ENCODE measurements at places on chromosomes 11 and 22. TPM values are rescaled to one million over a fixed set of nuclear protein-coding genes. Genes with fewer than 3 reads are reported as not detected.

The UPK3A gene
- total RNA-seq: not detected

The LRRC74B gene
- total RNA-seq: 0.11 TPM

The CAPN5 gene
- total RNA-seq: 36.7 TPM

The SMTNL1 gene
- total RNA-seq: not detected

The DYNC2H1 gene
- total RNA-seq: 27.7 TPM

The MGAT3 gene
- not detected for total RNA-seq

The GAL gene
- not detected for total RNA-seq

DNA sequence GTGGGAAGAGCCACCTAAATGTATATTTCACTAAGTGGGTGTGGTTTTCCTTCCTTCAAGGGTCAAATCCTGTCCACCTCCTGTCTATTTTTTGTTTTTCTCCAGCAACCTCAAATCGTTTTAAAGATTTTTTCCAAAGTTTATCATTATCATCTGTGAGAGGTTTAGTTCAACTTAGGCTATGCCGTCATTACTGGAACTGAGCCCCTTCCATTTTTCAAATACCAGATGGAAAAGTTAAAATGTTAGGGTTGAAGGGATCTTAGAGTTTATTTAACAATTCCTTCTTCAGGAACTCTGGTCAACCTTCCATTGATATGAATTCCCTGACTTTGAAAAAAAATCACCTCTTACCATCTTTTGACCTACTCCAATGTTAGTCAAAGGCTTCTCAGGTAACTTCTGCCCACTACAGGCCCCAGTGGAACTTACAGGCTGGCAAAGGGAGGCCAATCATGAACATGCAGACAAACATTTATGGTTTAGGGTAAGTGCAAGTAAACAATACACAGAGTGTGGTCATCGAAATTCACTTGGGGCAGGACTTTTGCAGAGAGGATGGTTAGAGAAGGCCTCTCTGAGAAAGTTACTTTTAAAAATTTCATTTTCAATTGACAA is 45.2 kb downstream of the SYN3 start:
- DNase-seq: no peak

- DNase-seq: no peak
These were observed 9.2 kb downstream of the FXYD2 start for GRCh38 chr11:117815262-117815803.

DNA sequence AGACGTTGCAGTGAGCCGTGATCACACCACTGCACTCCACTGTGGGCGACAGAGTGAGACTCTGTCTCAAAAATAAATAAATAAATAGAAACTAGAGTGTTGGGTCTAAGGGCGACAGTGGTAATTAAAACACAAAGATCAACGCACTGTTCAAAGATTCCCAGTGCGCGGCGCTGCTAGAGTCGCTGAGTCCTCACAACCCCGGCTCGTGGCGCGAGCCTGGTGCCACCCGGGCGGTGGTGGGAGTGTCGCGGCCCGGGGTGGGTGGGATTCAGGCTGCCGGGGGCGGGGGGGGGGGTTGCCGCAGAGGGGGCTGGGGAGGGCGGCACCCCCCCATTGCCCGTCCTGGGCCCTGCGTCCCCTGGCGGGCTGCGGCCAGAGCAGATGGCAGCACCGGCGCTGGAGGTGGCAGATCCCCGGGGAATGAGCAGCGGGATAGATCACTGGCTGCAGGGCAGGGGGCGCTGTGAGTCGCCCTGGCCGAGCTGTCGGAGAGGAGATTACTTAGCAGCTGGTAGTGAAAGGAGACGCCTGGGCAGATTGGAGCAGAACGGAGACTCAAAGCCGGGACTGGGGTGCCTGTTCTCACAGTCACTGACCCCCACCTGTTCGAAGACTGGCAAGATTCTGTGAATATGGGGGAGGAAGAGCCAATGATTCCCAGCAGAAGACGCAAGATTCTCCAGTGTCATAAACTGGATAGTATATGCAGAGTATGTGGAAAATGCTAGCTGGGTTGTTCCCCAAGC is 30.2 kb upstream of the APOBEC3A start:
- DNase-seq: peak; percentile 53

DNA sequence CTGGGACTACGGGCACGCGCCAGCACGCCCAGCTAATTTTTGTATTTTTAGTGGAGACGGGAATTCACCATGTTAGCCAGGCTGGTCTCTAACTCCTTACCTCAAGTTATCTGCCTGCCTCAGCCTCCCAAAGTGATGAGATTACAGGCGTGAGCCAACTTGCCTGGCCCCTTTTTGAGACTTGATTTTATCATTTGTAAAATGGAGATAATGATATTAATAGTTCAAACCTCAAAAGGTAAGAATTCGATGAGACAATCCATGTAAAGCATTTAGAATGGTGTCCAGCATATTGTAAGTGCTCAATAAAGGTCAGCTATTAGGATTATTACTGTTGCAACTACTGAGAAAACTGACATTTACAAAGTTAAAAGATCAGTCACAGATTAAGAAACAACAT is 2.7 kb upstream of the BACE1 start:
- DNase-seq: no peak

DNA sequence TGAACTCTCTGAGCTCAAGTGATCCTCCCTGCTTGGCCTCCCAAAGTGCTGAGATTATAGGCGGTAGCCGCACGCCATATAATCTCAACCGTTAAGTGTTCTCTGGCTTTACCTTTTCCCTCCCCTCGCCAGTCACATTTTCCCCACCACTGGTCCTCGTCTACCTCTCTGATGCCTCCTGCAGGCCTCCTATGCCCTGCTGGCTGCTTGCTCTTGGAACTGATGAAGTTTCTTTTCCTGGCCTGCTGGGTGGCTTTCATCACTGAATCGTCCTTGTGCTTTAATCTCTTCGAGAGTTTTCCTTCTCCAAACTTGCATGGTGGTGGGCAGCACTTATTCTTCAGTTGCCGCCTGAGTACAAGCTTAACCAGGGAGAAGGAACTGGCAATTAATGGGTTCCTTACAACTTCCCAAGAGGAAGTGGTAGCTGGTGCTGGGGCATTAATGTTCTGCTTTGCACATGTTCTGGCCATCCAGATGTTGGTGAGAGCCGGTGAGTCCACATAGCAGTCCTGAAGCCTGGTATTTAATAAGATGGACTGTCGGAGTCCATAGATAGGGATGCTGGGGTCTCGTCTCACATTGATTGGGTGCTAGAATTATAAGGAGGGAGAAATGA is 1.3 kb downstream of the C22orf31 start:
- no peak for DNase-seq

- peak; percentile 47 for DNase-seq
These were observed 22.3 kb upstream of the SPON1 start for GRCh38 chr11:13939961-13940906.

DNA sequence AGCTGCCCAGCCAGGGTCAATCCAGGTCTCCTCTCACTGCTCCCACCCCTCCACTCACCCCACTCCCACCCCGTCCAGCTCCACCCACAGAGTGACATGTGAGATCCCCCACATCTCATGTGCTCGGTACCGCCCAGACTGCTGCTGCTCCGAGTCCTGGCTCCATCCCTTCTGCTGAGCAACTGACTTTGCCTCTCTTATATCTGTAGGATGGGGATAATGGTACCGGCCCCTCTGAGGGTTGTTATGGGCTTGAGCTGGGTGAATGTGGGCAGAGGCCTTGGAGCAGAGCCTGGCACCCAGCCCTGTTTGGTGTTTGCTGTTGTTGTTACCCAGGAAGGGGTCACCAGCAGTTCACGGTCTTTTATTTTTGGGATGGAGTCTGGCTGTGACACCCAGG is 77.0 kb downstream of the ST3GAL4 start:
- DNase-seq: no peak

DNA sequence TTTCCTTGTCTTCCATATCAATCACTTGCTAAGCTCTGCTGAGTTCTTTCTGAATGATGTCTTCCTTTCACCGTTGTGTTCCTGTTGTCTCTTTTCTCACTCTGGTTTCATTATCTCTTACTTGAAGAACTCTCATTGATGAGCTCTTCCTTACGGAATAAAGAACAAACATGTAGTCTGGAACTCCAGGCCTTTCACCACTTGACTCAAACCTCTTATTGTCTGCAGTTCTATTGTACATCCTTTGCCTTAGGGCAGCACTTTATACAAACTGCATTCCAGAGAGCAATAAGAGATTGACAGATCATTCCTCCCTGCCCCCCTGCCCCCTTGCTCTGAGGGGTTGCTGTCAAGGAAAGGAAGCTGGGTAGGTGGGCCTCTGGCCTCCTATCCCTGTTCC is 517.4 kb downstream of the TMEM135 start:
- no peak for DNase-seq

GRCh38 chr22:27242917-27243589 is 558.5 kb downstream of the MN1 start:
- DNase-seq: no peak

Measured in LHCN-M2 (cell line).